ENCODE measurements at places on chromosomes 2 and 18.

GRCh38 chr18:77208964-77209363 lies 40.7 kb upstream of the GALR1 start:
- no peak for DNase-seq

- no peak for DNase-seq
Observed at GRCh38 chr2:26780203-26780760, 5.6 kb upstream of the CENPA start.

GRCh38 chr18:50427896-50428295 lies 53.0 kb downstream of the SKA1 start:
- no peak for DNase-seq

DNA sequence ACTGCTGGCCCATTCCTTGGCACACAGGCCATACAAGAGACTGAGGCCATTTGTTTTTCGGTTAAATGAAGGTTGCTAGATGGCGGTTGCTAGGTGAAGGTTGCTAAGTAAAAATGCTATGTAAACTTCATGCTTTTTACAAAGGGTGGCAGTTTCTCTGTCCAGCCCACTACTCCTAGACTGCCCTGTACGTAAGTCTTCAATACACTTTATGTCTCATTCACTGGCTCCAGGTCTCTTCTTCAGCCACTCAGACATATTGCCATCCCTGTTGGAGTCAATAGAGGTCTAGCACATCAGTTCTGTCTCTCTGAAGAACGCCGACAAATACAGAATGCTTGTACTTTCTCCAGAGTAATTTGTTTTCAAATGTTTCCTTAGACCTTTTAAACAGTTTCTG lies 370.9 kb upstream of the RND3 start:
- DNase-seq: no peak

DNA sequence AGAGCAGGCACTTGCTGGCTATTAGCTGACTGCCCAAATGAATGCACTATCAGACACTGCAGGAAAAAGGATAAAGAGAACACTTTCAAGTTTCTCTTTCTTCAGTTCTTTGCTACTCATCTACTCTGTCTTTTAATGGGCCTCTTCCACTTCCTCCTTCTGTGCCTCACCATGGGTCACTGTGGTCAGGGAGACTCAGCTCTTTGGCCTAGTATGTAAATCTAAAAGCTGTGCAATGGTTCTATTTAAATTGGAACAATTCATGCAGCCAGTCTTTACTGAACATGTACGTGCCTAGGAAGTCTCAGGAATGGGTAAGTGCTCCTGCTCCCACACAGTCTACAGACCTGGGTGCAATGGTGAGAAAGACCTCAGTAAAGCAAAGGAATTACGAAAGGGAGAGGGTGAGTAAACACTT lies 79.1 kb upstream of the DNMT3A start:
- no peak for DNase-seq

GRCh38 chr2:188142636-188143295 lies 148.9 kb upstream of the GULP1 start:
- no peak for DNase-seq

DNA sequence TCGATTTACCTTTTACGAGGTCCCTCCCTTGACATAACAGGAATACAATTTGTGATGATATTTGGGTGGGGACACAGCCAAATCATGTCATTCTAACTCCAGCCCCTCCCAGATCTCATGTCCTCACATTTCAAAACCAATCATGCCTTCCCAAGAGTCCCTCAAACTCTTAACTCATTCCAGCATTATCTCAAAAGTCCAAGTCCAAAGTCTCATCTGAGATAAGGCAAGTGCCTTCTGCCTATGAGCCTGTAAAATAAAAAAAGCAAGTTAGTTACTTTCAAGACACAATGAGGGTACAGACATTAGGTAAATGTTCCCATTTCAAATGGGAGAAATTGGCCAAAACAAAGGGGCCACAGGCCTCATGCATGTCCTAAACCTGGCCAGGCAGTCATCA lies 381.1 kb downstream of the PIK3C3 start:
- no peak for DNase-seq

DNA sequence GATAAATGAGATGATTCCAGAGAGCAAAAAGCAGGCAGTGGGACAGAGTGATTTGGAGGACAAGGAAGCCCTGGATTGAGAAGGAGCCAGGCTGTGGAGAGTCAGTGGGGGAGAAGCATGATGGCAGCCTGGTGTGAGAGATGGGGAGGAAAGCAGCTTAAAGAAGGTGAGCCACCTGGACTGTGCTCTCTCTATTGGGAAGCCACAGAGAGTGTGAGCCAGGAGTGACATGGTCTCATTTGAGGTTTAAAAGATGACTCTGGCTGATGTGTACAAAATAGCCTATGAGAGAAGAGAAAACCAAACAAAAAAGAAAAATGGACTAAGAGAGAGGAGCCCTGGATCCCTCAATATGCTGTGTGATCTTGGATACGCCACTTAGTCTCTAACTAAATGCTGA lies 12.9 kb upstream of the EPAS1 start:
- DNase-seq: no peak

- no peak for DNase-seq
Observed at GRCh38 chr2:109238580-109238979, 109.6 kb downstream of the SH3RF3 start.

DNA sequence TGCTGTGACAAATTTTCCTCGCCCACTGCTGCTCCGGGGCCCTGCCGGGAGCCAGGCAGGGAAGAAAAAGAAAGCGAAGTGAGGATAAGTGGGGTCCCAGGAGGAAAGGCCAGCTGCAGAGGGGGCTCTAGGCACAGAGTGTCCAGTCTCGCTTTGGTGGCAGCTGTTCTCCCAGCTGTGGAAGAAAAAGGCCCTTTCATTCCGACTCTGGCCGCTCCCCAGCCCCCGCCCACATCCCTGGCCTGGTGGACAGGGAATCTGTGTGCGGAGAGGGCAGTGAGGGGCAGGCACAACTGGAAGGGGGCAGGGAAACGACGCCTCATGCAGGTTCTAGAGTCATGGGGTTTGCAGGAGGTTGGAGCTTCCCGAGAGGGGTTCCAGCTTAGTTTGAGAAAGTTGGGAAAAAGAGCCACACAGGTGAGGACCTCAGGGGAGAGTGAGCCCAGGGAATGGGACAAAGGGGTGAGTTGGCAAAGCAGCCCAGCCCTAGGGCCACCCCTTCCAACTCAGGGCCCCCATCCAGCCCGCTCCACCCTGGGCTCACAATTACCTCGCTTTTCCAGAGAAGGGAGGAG lies 1.8 kb downstream of the RTKN start:
- peak; percentile 83 for DNase-seq

GRCh38 chr2:131045286-131046027 lies 47.8 kb downstream of the FAM168B start:
- DNase-seq: no peak

GRCh38 chr18:10023853-10024570 lies 110.2 kb downstream of the VAPA start:
- no peak for DNase-seq

- no peak for DNase-seq
Observed at GRCh38 chr2:172000696-172001361, 1.1 kb downstream of the METAP1D start.

DNA sequence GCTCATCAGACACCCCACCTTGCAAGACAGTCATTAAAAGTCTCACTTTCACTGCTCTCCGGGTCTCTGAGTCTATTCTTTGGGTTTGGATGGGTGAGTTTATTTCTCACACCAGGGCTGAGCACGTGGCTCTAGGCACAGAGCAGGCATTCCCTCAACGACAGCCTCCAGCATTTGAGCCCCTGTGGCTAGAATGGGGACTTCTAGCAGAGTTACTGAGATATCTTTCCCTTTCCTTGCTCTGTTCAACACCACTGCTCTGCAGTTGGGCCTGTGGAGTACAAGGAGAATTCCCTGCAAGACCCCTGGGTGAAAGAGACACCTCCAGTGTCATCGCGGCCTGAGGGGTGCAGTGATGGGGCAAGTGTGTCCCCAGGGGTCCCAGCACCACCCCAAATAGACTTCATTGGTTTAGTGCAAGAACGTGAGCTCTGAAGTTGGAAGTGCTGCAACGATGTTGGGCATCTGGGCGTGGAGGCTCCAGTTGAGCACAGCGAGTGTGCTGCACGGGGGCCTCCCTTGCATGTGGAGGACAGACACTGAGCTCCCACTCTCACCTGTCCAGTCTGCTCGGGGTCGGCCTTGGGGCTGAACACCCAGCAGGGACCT lies 184.1 kb upstream of the HS6ST1 start:
- no peak for DNase-seq

- DNase-seq: no peak
Observed at GRCh38 chr2:50396298-50396631, 635.7 kb downstream of the NRXN1 start.

DNA sequence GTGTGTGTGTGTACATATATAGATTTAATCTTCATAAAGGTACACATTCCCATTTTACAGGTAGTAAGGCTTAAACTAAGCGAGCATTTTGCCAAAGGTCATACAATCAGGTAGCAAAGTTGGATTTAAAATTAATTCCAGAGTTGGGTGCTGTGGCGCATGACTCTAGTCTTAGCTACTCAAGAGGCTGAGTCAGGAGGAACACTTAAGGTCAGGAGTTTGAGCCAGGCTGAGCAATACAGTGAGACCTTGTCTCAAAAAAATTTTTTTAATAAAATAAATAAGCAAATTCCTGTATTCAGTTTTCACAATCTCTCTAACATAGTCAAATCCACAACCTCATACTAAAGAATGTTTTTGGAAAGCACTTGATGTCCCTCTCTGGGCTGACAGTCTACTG lies 111.5 kb upstream of the LDLRAD4 start:
- no peak for DNase-seq

- DNase-seq: no peak
Observed at GRCh38 chr18:45066210-45066609, 385.5 kb downstream of the SETBP1 start.

DNA sequence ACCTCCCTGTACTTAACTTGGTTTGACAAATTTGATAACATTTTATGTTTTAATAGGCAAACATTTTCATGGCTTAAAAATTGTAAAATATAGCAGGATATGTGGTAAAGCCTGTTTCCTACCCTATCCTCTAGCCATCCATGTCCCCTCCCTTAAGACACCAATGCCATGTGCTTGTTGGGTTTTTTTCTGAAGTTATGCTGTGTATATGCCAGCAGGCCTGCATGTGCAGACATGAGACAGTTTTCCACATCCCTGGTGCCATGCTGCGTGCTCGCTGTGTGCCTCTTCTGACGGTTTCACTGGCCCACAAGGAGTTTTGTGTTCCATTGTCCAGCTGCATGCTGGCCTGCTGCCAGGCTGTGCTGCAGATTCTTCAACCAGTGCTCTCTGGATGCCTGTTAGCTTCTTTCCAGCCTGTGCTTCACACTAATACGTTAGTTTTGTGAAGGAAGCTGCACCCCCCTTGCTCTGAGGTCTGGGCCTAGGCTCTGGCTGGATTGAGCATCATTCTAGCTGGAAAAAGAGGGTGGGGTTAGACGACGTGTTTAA lies 16.9 kb downstream of the INPP4A start:
- DNase-seq: no peak

GRCh38 chr18:76374330-76375281 lies 120.4 kb downstream of the ZNF516 start:
- DNase-seq: no peak

DNA sequence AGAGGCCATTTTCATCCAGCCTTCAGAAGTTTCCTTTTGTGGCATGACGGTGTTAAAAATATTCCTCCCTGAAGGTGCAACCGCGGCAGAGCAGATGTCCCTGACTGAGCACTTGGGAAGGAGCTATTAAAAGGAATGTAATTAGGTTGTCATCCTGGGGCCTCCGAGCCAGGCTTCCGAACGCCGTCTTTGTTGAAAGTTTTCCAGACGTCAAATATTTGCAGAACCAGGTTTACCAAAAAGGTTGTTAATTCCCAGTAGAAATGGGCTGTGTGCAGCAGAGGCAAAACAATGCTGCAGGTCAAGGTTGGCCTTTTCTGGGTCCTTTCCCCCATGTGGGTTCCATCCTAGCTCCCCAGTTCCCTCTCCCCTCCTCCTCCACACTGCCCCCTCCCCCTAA lies 110.0 kb upstream of the STPG4 start:
- DNase-seq: no peak

GRCh38 chr2:167652401-167652800 lies 595.0 kb downstream of the STK39 start:
- no peak for DNase-seq

- DNase-seq: no peak
Observed at GRCh38 chr2:26838121-26838906, 9.6 kb upstream of the DPYSL5 start.
